ENCODE measurements at places on chromosomes 11 and 22.

GRCh38 chr11:15289723-15290122 lies 175.0 kb downstream of the INSC start:
- no peak for DNase-seq

DNA sequence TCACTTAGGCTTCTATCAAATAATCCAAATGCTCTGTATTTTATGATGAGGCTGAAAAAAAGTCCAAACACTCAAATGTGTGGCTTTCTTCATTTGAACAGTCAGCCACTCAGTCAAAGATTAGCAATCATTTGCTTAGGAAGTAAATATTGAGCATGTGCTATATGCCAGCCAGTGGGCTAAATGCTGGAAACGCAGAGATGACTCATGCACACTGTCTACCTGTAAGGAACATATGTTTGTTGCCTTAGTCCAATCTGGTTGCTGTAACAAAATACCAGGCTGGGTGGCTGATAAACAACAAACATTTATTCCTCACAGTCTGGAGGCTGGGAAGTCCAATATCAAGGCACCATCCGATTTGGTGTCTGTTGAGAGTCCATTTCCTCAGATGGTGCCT lies 617.3 kb downstream of the NTM start:
- DNase-seq = no peak

- no peak for DNase-seq
These were observed 1339.2 kb upstream of the TENM4 start for GRCh38 chr11:80779905-80780605.

- no peak for DNase-seq
These were observed 20.8 kb upstream of the RFPL3 start for GRCh38 chr22:32336771-32337424.

Measured in esophagus squamous epithelium (tissue), 5 donors.